Activated B cell treated with CpG ODN at 0.5 μM for 24 hours (primary cell): ENCODE measurements at places on chromosomes 4 and X.

- H3K4me1 ChIP-seq, result no peaks in the 10 kb centered on the region
- no peak for DNase-seq
- H3K27ac ChIP-seq, result no peak overlapping the region
- H3K4me3 ChIP-seq, result no peak overlapping the region
- peaks cover 5% of the 10 kb centered on the region for H3K27me3 ChIP-seq
Observed at GRCh38 chrX:43703211-43703791, 47.2 kb downstream of the MAOA start.

- no peak for DNase-seq
- no peaks in the 10 kb centered on the region for H3K27me3 ChIP-seq
- peaks cover 55% of the 10 kb centered on the region for H3K36me3 ChIP-seq
- H3K4me3 ChIP-seq, result no peak overlapping the region
Observed at GRCh38 chr4:113756005-113756410, 5.5 kb downstream of the CAMK2D start.

DNA sequence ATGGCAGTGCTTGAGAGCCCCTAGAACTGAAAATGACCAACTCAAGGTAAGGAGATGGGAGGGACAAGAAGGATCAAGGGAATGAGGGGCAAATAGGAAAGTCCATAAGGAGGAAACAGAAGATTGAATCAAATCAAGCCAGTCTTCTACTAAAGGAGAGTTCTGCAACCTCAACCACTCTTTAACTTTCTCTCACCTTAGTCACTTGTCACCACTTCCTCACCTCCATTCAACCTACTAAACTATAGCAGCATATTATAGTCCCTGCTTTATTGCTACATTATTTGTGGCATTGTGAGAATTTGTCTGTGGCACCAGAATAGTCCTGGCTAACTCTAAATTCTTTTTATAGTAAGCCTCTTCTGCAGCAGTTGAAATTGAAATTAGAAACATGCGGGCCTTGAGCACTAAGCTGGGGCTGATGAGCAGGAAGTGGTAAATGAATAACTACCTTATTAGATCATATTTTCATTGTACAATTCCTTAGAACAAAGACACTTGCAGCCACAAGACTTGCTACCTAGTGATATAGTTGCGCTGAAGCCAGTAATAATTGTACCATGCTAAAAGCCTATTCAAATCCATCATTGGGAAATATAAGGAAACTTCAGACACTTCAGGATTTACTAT lies 336.9 kb downstream of the ZNF674 start:
- no peak overlapping the region for H3K4me3 ChIP-seq
- H3K27me3 ChIP-seq, result no peaks in the 10 kb centered on the region
- no peak for DNase-seq
- H3K27ac ChIP-seq, result no peak overlapping the region
- H3K36me3 ChIP-seq, result no peaks in the 10 kb centered on the region

GRCh38 chr4:25663781-25664180 lies 8.1 kb downstream of the SLC34A2 start:
- H3K4me1 ChIP-seq, result no peaks in the 10 kb centered on the region
- no peak for DNase-seq
- no peaks in the 10 kb centered on the region for H3K27me3 ChIP-seq
- no peak overlapping the region for H3K4me3 ChIP-seq
- no peaks in the 10 kb centered on the region for H3K36me3 ChIP-seq
- H3K27ac ChIP-seq, result no peak overlapping the region

- no peak overlapping the region for H3K27ac ChIP-seq
- H3K36me3 ChIP-seq, result peaks cover 5% of the 10 kb centered on the region
- no peaks in the 10 kb centered on the region for H3K4me1 ChIP-seq
Observed at GRCh38 chr4:90317785-90318184, 190.6 kb downstream of the CCSER1 start.
